ENCODE measurements at places on chromosomes 5 and 9.

- no peak for DNase-seq
Observed at GRCh38 chr9:17402309-17402708, 176.6 kb upstream of the SH3GL2 start.

GRCh38 chr5:135891791-135892190 lies 3.9 kb downstream of the IL9 start:
- DNase-seq = peak; percentile 73

- peak; percentile 74 for DNase-seq
Observed at GRCh38 chr5:172902497-172903472, 56.4 kb upstream of the RPL26L1 start.

GRCh38 chr9:134413112-134413715 lies 87.0 kb downstream of the RXRA start:
- no peak for DNase-seq

- no peak for DNase-seq
Observed at GRCh38 chr5:157596487-157596886, 20.9 kb upstream of the ADAM19 start.

- no peak for DNase-seq
Observed at GRCh38 chr5:110264661-110265060, 461.8 kb downstream of the TMEM232 start.

GRCh38 chr5:76669245-76669644 lies 46.0 kb upstream of the F2RL2 start:
- DNase-seq = no peak

DNA sequence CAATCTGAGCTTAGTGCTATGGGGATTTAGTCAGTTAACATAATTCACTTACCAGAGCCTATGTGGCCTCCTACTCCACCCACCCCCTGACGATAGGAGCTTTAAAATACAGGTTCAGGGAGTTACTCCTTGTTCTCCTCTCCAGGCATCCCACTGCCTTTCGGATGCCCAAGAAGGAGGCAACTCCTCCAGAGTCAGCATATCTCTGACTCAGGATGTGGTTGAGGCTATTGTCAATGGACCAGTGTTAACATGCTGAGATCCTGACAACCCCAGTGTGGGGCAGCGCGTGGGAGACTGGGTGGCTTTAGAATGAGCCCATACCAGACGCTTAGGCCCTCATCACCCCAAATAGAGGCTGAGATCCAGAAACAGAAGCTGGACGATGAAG lies 27.4 kb downstream of the BICD2 start:
- DNase-seq = no peak
